ENCODE measurements at places on chromosomes 1 and 21. TPM values are rescaled to one million over a fixed set of nuclear protein-coding genes. Genes with fewer than 3 reads are reported as not detected.

GRCh38 chr1:184685116-184685515 is 69.5 kb downstream of the EDEM3 start:
- no peak for DNase-seq

GRCh38 chr21:36236052-36236730 is 79.6 kb downstream of the DOP1B start:
- no peak for DNase-seq

DNA sequence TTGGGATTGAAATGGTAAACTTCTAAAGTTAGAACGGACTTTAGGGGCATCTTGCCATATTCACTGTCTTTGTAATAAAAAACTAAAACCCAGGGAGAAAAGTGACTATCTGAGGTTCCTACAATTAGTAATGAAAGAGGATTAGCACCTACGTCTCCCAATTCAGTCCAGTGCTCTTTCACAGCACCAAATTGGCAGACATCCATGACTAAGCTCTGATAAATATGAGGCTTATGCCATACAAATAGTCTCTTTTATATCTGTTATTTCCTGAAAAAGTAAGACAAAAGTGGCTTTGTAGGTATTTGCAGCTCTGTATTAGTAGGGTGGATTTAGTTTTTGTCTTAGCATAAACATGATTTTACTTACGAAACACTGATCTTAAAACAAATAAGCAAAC is 315.0 kb upstream of the NRIP1 start:
- DNase-seq, result no peak

DNA sequence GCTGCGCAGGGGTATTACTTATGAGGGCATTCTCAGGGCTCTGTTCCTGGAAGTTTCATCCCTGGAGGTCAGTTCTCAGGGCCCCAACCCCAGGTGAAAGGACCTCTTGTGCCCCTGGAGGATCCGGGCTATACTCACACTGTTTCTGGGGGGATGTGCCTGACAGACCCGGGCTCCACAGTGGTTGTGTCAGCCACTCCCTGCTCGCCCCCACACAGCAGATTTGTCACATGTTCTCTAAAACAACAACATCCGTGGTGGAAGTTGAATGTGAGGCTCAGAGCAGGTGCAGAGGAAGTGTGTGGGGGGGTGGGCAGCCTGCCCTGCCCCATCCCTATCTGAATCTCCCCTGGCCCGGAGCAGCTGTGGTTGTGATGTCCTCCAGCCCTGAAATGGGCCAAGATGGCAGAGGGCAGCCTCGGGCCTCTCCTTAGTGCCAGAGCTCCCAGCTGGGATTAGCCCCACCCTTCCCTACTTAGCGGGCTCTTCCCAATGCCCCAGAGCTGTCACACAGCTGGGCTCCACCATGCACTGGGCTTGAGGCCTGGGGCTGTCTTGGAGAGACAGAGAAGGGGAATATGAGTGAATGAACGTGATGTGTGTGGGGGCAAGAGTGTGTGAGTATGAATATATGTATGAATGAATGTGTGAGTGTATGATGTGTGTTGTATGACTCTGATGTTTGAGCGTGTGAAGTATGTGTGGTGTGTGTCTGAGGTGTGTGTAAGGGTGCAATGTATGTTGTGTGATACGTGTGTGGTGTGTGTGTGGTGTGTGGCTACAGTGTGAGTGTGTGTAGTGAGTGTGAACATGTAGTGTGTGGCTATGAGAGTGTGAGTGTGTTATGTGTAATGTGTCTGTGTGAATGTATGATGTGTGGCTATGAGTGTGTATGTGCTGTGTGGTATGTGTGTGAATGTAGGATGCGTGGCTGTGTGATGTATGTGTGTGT is 1.5 kb upstream of the FCMR start:
- DNase-seq, result peak; percentile 52

DNA sequence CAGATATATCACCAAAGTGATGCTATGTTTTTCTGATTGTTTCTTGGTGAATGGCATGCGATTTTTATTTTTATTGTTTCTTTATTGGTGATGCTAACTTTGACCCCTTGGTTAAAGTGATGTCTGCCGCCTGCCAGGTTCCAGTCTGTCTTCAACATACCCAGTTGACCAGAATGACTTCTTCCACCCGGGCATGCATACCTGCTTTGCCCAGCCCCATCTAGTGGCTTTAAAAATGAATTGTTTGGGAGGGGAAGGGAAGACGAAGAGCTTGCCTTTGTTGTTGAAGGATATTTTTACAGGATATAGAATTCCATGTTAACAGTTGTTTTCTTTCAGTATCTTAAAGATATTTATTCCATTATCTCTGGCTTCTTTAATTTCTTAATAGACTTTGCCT is 65.1 kb downstream of the ATG4C start:
- DNase-seq, result no peak

CYP4Z1 gene
- total RNA-seq, result 0.22 TPM
